NCI-H1436 treated with DMSO at 0.1 percent for 48 hours (cell line): ENCODE measurements at places on chromosomes 3 and 15.

DNA sequence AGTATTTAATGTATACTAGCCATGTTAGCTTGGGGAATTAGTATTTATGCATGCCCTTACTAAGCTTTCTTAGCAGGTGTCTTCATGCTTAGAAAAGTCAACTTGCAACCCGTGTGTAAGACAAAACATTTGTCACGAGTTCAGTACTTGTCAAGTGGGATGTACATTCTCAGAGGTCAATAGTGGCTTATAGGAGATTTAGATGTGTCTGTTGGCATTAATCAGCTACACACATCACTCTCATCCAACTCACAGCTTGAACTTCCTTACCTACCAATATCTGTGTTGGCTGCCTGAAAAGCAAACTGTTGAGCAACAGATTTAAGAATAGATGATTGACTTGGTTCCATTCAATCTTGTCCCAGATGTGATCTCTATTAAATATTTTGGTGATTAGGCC is 109.5 kb downstream of the ROBO2 start:
- no peak for DNase-seq

GRCh38 chr3:32758375-32758753 is 59.4 kb upstream of the TRIM71 start:
- DNase-seq, result no peak

DNA sequence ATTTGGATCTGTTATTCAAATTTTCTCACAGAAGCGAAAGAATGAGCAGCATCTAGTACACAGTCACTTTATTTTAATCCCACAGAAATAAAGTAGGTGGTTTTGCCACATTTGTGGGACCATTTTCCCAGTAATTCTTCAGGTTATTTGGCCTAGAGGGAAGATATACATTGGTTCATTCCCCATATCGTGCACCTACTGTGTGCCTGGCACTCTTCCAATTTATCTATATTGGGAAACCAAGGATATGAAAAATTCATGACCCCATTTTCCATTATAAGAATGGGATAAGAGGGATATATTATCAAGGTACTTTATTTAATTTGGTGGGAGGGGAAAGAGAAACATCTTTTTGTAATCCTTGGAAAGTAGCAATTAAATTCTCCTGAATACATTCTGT is 35.1 kb downstream of the TRIP4 start:
- DNase-seq, result no peak

GRCh38 chr3:99625643-99626416 is 12.6 kb upstream of the COL8A1 start:
- no peak for DNase-seq

DNA sequence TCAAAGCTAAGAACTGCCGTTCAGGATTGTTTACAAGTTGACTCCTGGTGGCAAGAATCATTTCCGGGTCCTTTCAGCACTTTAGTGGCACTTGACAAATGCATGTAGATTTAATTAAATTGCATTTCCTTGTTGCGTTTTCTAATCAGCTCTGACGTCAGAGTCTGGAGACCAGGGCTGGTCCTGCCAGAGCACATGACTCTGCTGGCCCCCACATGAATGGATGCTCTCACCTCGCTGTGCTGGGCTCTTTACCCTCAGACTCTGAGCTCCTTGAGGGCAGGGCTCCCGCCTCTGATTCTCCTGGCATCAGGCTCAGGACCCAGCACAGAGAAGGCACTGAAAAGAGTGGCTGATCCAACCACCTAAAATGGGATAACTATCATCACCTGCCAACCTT is 69.4 kb downstream of the FEM1B start:
- DNase-seq, result no peak
